Midbrain (tissue), 1 donor: ENCODE measurements at places on chromosomes 3 and 15.
A peak's percentile ranks its signal among the peaks of the same experiment; 100 is the strongest.

DNA sequence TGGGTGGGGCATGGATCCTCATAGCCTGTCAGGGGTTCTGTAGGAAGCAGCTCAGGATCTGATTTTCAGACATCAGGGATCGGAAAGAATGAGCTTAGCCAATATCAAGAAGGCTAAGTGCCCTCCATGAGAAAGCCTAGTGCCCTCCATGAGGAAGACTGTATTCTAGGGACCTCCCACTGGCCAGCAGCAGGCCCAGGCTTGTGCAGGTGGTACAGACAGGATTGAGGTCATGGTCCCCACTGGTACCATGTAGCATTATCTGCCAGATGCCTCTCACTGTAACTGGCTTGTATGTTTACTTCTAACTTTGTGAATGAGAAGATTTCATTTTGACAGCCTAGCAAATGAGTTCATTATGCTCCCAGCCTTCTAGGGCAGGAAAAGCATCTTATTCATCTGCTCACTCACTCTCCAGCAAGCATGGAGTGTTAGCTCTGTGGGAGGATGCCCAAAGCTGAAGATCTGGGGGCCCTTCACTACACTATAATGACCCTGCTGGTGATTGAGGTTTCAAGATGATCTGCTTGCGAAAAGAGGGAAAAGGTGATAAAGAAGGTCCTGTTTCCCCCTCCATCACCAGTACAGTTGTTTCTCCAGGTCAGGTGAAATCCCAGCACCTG lies 7.5 kb downstream of the EPHB1 start:
- DNase-seq = no peak

DNA sequence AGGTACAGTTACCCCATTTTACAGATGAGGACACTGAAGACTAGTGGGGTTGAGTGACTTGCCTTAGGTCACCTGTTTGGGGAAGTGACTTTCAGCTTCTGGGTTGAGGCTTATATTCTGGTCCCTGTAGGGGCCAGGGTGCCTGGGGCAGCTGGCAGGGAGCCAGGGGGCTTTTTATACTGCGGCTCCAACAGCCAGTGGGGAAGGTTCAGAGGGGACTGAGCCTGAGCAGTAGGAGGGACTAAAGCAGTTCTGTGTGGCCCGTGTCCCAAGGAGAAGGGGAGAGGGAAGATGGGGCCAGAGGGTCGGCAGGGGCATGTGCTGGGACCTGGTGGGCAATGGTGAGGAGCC lies 37.7 kb downstream of the SLC6A6 start:
- DNase-seq = no peak

DNA sequence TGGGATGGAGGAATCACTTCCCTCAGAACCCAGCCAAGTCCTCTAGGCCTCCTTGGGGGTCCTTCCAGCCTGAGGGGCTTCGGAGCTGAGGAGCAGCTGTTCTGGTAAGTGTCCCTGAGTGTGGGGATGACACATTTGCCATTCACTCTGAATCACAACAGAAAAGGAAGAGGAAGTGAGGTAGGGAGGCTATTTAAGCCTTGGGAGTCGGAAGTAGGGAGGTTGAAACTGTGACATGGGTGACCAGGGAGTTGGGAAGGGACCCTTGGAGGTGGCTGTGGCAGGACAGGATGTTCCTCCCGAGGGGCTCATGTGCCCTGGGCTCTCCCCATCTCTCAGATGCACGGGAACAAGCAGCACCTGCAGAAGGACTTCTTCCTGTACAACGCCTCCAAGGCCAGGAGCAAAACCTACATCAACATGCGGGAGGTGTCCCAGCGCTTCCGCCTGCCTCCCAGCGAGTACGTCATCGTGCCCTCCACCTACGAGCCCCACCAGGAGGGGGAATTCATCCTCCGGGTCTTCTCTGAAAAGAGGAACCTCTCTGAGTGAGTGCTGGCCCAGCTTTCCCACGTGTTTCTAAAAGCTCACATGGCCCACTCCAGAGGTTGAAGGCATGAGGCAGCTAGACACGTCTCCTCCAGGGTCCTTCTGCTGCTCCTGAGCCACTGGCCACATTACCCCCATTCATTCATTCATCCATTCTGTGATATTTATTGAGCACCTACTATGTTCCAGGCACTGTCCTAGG lies 43.3 kb downstream of the CAPN3 start:
- no peak for DNase-seq

- DNase-seq = no peak
Observed at GRCh38 chr3:176916777-176917176, 280.5 kb downstream of the TBL1XR1 start.

- no peak for DNase-seq
Observed at GRCh38 chr3:99933971-99934750, 116.5 kb downstream of the CMSS1 start.

GRCh38 chr15:45611305-45611704 lies 23.5 kb upstream of the SQOR start:
- peak; percentile 35 for DNase-seq

DNA sequence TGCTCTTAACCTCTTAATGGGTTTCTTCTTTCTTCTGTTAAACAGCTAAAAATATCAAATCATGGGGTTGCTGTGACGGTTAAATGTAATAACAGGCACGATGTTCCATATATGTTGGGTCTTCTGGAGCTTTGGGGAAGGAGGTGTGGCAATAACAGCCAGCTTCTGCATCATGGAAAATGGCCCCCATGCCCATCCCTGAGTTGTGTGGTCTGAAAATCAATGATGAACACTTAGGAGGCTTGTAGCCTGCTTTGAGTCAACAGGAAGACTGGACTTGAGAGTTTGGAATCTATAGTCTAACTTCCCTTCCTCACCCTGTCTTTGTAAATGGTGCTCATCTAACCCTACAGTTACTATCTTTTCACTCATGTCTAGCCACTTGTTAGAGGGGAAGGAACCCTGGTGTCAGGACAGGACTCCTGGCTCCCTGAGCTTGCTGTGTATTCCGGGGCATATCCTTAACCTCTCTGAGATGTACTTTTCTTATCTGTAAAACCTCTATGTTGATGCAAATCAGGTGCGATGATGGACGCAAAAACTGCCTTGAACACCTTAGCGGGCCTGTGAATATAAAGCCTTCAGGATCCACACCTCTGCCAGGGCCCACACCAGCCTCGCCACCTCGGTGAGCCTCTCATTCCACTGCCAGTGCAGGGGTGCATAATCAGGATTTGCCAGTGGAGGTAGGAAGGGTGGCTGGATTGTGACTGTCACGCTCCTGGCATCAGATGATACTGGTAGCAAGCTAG lies 27.5 kb downstream of the SMAD3 start:
- no peak for DNase-seq

DNA sequence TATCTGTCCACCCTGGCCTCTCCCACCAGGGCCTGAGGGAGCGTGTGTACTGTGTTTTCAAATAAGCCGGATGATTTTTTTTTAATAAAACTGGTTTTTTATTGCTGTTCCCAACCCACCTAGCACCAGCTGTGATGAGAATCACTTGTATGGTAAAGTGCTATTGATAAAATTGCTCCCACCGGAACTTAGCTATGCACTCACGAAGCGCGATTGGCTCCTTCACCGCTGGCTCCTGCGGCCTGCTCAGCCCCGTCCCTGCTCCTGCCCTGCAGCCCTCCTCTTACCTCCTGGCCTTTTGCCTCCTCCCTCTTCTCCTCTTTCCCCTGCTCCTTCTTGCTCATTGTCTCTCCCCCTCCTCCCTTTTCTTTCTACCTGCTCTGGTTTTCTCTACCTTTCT lies 183.7 kb downstream of the TLE3 start:
- DNase-seq = no peak

GRCh38 chr15:41501931-41502794 lies 8.5 kb downstream of the ITPKA start:
- DNase-seq = no peak

DNA sequence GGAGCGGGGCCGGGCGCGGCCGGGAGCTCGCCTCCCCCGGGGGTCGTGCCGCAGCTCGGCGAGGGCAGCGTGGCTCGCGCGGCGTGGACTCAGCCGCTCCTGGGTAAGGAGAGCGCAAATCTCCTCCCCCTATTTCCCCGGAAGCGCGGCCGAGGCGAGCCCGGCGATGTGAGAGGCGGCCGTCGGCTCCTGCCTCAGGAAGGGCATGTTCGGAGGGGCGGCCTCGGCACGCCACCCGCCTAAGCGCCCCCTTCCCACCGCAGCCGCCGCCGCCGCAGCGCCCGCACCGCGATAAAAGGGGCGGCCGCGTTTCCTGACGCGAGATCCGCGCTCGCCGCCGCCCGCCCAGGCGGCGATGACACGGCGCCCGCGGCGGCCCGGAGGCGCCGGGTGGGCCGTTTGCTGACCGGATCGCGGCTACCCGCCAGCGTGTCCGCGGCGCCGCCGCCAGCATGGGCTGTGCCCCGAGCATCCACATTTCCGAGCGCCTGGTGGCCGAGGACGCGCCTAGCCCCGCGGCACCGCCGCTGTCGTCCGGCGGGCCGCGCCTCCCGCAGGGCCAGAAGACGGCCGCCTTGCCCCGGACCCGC lies at the start of gene PDE8A:
TSS of gene PDE8A (plus strand) at position 146 of the 590 bp plus-strand sequence. CDS start at position 453, 307 bp downstream.
- no peak for DNase-seq

DNA sequence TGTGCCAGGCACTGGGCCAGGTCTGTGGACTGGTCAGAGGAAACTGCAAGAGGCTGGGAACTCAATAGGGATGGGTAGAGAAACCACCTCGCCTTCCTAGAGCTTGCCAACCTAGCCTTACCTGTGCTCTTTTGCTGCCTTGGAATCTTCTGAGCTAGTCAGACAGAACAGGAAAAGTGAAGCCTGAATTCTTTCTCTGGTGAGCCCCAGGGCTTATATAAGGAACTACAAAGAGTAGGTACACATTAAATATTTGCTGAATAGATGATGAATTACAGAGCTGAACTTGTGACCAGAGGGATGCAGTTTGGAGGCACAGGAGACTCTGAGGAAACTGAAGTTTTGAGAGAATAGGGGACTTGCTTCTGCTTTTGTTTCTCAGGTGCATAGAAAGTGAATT lies 15.6 kb upstream of the FBXW12 start:
- DNase-seq = no peak

DNA sequence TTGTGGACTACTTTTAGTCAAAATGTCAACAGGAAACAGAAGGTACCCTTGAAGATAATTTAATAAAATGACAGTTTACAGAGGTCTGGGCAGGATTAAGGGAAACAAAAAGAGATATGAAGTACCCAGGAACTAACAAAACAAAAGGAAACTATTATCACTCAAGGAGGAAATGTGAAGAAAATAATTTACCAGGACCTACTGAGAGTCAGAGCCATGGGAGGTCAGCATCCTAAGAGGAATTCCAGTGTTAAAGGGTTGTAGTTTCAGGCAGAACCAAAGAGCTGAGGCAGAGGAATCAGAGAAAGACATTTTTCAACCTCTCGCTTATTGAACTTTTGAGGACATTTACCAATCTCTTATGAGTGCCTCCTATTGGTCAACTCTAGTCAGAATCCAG lies 408.9 kb upstream of the CBLB start:
- no peak for DNase-seq

DNA sequence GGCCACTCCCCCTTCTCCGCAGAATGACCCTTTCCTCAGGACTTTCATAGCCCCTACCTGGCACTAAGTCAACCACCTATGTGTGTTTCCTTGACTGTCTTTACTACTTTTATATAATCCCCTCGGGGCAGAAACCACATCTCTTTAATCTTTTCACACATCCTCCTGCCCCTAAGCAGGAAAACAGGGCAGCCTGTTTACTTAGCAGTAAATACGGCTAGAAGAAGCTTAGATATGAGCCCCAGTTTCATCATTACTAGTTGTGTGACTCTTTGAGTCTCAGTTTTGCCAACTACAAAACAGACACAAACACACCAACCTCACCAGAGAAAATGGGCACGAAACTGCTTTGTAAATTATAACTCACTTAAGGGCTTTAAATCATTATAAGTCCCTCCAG lies 98.3 kb downstream of the CYP19A1 start:
- DNase-seq = no peak

DNA sequence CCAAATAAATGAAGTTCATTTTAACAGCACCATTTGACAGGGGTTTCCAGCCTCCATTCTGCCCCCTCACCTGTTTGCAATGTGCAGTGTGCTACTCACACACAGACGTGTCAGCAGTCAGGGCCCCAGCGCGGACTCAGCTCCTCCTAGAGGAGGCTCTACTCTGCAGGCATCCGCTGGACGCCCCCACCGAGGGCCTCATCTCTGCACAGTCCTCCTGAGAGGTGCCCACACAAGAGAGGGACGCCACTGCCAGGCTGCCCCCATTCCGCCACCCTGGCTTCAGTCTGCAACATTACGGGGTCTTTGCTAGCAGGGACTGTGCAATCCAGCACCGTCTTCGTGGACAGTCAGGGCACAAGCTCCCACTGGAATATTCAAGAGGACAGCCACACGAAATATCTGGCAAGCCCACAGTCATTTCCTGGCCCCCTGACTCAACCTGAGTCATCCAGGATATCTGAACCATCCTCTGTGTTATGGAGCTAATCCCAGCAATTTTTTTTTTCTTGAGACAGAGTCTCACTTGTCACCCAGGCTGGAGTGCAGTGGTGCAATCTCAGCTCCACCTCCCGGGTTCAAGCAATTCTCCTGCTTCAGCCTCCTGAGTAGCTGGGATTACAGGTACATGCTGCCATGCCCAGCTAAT lies 255.0 kb downstream of the OCA2 start:
- no peak for DNase-seq

- DNase-seq = no peak
Observed at GRCh38 chr3:186021673-186022362, 84.0 kb upstream of the TRA2B start.

DNA sequence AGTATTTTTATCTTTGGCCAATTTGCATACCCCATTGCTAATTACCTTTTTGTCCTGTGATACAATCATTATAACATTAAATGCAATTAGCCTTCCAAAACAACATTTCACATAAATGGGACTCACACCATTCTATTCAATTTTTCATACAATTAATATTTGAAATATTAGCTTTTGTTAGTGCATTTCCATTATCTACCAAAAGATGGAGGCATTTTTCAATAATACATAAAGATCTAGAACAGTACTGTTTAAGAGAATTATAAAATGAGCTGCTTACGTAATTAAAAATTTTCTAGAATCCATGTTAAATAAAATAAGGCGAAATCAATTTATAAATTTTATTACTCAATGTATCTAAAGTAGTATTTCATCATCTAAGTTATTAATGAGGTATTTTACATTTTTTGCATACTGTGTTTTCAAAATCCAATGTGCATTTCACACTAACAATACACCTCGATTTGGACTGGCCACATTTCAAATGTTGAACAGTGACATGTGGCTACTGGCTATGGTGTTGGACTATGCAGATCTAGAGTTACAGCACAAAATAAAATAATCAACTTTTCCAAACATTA lies 74.3 kb downstream of the TJP1 start:
- no peak for DNase-seq

GRCh38 chr3:45583021-45583851 lies 11.3 kb upstream of the LIMD1 start:
- peak; percentile 90 for DNase-seq

- no peak for DNase-seq
Observed at GRCh38 chr3:102148598-102149337, 286.0 kb upstream of the ZPLD1 start.

DNA sequence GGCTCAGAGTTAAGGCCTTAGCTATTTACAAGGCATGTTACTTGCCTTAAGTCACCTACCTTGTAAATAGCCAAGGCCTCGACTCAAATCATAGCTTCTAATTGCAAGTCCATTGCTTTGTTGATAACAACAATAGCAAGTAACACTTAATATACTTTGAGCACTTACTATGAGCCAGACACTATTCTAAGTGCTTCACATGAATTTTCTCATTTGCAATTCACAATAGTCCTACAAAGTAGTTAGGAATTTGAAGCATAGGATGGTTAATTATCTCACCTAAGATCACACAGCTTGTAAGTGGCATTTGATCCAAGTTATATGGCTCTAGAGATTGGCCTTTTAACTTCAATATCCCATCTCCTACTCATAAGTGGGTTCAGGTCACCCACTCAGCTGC lies 28.4 kb downstream of the SLC9A9 start:
- no peak for DNase-seq

- no peak for DNase-seq
Observed at GRCh38 chr3:64905906-64906410, 218.2 kb upstream of the ADAMTS9 start.

- no peak for DNase-seq
Observed at GRCh38 chr3:186882881-186883685, 40.6 kb downstream of the ADIPOQ start.
